AG08395 (cell line): ENCODE measurements at places on chromosomes 5 and 9.

DNA sequence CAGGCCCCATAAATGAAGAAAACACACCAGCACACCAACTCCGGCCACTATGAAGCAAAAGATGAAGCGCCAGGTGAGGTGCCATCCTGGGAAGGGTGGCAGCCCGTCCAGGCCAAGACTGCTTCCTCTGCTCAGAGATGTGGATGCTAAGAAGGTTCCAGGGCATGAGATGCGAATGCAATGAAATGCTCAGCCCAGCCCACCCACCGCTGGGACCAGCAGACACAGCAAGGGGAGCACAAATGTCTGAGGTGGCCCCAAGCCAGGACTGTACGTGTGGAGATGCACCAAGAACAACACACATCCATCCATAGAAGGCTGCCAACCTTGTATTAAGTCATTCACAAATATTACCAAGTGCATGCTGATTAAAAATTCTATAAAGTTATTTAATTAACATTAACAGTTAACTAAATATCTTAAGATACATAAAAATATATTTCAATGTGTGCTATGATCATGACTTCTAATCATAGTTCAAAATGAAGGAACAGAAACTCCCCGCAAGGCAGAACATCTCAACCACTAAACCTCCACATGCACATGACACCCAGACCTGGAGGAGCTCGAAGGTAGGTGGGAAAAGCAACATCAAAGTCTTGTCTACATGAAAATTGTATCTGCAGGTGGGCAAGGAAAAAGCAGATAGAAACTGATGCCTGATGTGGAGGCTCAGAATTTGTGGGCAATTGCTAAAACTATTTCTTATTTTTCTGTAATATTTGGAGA is 43.7 kb downstream of the BICD2 start:
- DNase-seq = no peak

GRCh38 chr5:149448831-149449714 is 70.0 kb upstream of the IL17B start:
- DNase-seq = no peak

DNA sequence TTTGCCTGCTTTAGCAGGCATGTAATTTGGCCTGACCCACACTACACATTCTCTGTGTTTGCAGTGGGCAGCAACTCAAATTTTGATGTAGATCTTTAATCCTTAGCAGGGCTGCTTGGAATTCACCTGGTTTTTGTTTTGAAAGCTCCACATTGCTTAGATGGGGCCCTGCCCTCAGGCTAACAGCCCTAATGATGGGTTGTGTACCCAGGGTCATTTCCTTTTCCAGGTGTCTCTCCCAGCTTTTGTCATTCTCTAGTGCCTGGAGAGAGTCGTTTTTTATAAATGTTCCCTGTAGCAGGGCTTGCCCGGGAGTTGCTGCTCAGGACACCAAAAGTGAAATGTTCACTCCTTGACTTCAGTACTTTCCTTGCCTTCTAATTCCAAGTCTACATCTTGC is 126.3 kb downstream of the TRIO start:
- DNase-seq = no peak

DNA sequence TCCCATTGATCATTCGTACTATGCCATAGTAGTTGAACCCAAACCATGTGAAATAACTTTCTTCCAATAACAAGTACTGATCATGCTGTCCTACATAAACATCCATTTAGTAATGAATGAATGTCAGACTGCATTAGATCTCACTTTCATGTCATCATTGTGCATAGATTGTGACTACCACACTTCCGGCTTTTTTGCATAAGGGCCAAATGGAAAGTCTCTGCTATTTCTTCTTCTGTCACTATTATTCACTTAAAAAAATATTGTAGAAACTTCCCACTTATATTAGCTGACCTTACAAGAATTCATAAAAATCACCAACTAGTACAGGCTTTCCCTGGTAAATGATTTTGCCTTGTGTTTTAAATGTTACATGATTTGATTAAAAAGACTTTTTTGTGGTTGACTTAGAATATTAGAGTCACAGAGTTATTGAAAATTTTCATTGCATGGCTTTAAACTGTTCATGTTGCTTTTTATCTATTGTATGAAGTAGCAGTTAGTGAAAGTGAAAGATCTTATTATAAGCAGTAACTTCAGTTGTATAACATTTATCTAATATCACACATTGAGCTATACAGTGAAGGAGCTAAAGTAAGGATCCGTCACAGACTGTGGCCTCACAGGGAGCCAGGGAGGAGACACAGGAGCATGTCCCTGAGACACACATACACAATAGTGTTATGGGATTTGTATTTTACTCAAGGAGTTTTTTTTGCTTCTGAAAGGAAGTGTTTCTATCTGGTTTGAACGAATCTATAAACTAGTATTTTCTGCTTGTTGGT is 33.9 kb downstream of the LMNB1 start:
- DNase-seq = no peak

DNA sequence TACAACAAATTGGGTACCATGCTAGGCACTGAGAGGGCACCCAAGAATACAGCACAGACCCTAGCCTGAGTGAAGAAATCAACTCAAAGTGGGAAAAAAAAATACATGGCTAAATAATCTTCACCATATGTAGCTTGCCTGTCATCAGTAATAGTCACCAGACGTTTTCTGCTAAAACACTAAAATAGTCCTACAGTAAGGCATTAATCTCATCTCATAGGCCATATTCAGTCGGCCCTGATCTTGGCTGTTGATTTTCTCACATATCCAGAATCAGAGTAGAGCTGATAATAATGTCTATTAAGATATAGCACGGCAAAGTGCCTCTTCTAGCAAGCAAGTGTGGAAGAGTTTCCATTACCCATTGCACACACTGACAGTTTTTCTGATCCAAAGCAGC is 322.1 kb upstream of the SLC30A5 start:
- no peak for DNase-seq
